ENCODE measurements at places on chromosomes 3 and 15. TPM values are rescaled to one million over a fixed set of nuclear protein-coding genes. Genes with fewer than 3 reads are reported as not detected.

GRCh38 chr3:76131396-76132153 lies 346.2 kb upstream of the ZNF717 start:
- DNase-seq = no peak

- DNase-seq = peak; percentile 46
These were observed 1.6 kb upstream of the TEX264 start for GRCh38 chr3:51669241-51670052.

- DNase-seq = no peak
These were observed 112.5 kb upstream of the RAD18 start for GRCh38 chr3:9075762-9076161.

DNA sequence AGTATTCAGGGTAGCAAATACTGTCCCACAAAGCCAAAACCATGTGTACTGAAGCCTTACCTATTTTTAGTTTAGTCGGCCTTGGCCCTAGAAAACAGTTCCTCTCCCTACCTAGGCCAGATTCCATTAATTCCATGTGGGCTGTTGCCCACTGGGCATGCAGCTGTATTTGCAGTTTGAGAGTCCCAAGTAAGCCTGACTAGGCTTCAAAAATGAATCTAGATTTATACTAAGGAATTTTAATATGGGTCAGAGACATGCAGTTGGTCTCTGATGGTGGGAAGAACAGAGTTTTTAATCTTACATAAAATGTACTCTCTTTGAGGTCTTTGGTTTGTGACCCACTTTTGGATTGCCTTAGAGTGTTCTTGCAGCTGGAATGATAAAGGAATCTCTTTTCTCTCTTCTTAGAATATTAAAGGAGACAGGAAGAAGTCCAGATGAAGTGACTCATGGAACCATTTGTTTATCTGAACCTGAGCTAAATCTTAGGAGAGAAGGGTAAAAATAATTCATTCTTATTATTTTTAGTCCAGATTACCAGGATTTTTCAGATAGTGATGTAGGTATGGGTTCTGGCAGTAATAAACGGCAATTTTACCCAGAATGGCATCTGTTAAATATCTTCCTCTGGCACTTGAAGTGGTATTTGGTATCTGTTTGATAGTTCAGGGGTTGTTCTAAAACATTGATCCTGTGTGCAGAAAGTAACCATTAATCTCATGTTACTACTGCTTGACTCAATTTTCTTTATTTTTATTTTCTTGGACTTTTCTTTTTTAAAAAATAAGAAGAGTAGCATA lies 33.8 kb downstream of the GLCE start:
- no peak for DNase-seq

GRCh38 chr3:94616833-94617232 lies 554.0 kb downstream of the NSUN3 start:
- DNase-seq = no peak

DNA sequence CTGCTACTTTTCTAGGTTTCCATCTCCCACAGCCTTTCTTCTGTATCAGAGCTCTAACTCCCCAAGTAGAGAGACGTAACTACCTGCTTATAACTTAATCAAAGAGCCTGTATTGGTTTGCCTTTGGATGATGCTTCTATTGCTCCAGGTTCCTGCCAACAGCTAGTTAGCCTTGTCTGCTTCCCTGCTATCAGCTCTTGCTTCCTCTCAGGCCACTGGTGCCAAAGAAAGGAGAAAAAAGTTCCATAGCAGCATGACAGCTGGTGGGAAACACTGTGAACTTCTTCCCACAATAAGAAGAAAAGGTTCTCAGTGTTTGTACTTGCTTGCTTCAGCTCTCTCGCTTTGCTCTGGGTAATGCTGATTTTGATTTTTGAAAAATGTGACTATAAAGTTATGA lies 206.6 kb downstream of the GBE1 start:
- no peak for DNase-seq

CIP2A gene
- 5.9 TPM for total RNA-seq

DNA sequence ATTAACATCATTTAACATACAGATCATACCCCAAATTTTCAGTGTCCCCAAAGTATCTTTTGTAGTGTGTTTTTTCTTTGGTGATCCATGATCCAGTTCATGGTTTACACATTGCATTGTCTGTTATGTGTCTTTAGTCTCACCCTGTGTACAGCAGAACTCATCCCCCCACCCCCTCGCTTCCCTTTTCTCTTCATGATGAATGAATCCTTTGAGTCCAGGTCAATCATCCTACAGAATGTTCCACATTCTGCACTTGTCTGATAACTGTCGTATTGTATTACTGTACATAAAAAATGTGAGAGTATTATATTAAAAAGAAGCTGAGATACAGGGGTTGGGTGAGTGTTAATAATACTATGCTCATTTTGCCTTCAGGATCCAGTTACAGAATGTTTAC lies 14.6 kb upstream of the NIT2 start:
- DNase-seq = no peak

DNA sequence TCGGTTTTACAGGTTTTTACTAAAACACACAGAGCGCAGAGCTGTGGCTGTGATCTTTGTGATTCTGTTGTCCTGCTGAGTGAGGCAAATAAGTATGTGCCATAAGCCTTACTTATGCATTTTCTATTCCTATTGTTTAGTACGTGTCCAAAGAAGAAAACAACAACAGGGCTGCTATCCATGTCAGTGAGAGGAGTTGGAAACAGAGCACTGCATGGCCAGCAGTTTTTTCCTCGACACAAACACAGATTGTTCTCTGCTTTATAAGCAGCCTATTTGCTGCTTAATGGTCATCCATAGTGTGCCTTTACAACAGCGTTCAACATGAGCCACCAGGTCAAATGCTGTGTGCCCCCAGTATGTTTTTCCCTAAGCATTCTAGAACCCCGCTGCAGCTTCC lies 79.8 kb downstream of the SHQ1 start:
- DNase-seq = no peak

NAALADL2 gene
- total RNA-seq = 21.0 TPM

GRCh38 chr3:160981217-160981938 lies 123.8 kb downstream of the B3GALNT1 start:
- DNase-seq = no peak

SYNPR gene
- total RNA-seq = not detected

- DNase-seq = no peak
These were observed 9.5 kb upstream of the TRIM69 start for GRCh38 chr15:44726568-44727484.
